T-helper 2 cell treated with Interferon-gamma antibody and Interleukin-4, amounts not matched to agents 5 μg/mL and 100 μg/mL, for 36 hours (primary cell): ENCODE measurements at places on chromosomes 13 and 19.

DNA sequence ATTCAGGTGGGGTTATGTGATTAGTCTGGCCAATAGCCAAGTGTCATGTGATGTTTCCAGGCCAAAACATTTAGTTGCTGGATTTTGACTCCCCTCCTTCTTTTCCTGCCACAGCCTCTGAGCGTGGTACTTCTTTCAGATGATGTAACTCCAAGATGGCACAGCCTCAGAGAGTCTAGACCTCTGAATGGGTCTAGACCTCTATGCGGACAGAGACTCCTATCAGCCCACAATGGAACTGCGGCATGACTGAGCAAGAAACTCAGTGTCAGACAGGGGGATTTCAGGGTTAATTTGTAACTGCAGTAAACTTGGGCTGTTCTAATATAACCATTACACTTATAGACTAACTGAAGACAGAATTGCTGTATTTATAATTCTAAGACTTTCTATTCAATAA, 42.6 kb upstream of the ZDHHC20 start:
- no peak for DNase-seq

DNA sequence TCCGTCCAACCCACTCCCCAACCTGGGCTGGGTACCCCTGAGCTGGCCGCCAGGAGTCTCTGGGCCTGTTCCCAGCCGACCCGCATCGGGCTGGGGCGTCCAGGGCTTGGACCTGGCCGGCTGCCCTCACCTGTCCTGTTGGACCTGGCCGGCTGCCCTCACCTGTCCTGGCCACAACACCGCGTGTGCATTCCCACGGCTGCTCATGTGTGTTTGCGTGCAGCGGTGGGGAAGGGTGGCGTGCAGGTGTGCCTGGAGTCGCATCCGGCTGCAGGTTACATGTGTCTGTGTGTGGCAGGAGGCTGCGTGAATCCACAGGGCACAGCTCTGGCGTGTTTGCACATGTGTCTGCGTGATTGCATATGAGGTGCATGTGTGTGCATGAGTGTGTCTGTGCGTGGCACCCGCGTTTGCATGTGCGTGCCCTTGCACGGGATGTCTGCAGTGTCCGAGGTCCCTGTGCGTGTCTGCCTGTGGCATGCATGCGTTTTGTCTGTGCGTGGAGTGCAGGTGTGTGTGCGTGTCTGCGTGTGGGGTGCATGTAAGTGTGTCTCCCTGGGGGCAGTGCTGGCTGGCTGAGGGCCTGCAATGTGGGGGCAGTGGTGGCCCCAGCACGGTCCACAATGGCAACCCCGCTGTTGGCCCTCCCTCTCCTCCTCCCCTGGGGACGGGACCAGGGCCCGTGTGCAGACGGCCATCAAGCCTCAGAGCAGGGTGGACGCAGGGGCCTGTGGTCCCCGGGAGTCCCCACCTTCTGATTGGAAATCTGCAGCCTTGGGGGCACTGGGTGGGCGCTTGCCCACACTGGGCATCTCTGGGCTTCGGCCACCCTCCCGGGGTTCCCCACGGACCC, 3.4 kb downstream of the EFNA2 start:
- no peak for DNase-seq

DNA sequence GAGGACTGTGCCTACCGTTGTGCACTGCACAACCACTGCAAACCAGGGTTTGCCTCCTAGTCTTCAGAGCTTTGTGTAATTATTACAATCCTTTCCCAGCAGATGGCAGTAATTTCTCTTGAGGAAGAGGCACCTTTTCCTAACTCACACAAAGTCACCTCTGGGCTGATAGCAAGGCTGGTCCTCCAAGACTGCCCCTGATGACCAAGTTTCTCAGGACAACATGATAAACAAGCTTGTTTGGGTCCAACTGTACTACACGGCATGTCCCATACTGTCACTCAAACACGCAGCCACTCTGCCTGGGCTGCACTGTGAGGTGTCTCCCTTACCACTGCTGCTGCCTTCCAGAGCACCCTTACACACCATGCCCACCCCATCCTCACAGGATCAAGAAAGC, 39.3 kb downstream of the RFXAP start:
- no peak for DNase-seq

GRCh38 chr13:97723655-97724054, 229.8 kb upstream of the IPO5 start:
- no peak for DNase-seq

DNA sequence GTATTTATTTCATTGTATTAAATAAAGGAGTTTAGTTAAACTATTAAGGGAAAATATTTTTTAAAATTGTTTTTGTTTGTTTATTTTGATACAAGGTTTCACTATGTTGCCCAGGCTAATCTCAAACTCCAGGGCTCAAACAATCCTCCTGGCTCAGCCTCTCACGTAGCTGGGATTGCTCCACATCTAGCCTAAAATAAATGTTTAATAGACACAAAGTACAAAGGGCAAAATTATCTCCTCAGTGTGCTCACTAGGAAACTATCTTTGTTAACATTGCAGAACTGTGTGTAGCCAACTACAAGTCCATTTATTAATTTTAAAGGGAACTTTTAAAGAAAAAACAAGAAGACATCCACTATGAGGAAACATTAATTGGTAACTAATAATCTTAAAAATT, 207.2 kb upstream of the PCDH17 start:
- no peak for DNase-seq

DNA sequence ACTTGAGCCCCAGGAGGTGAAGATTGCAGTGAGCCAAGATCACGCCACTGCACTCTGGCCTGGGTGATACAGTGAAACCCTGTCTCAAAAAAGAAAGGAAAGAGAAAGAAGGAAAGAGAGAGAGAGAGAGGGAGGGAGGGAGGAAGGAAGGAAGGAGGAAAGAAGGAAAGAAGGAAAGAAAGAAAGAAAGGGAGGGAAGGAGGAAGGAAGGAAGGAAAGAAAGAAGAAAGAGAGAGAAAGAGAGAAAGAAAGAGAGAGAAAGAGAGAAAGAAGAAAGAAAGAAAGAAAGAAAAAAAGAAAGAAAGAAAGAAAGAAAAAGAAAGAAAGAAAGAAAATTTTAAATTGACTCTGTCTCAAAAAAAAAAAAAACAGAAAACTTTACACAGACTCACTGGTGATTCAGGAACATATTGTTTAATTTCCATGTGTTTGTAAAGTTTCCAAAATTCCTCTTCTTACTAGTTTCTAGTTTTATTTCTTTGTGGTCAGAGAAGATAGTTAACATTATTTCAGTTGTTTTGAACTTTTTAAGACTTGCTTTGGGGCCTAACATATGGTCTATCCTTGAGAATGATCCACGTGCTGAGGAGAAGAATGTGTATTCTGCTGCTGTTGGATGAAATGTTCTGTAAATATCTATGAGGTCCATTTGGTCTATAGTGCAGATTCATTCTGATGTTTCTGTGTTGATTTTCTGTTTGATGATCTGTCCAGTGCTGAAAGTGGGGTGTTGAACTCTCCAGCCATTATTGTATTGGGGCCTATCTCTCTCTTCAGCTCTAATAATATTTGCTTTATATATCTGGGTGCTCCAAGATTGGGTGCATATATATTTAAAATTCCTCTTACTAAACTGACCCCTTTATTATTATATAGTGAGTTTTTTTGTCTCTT, 204.4 kb upstream of the SERP2 start:
- no peak for DNase-seq

DNA sequence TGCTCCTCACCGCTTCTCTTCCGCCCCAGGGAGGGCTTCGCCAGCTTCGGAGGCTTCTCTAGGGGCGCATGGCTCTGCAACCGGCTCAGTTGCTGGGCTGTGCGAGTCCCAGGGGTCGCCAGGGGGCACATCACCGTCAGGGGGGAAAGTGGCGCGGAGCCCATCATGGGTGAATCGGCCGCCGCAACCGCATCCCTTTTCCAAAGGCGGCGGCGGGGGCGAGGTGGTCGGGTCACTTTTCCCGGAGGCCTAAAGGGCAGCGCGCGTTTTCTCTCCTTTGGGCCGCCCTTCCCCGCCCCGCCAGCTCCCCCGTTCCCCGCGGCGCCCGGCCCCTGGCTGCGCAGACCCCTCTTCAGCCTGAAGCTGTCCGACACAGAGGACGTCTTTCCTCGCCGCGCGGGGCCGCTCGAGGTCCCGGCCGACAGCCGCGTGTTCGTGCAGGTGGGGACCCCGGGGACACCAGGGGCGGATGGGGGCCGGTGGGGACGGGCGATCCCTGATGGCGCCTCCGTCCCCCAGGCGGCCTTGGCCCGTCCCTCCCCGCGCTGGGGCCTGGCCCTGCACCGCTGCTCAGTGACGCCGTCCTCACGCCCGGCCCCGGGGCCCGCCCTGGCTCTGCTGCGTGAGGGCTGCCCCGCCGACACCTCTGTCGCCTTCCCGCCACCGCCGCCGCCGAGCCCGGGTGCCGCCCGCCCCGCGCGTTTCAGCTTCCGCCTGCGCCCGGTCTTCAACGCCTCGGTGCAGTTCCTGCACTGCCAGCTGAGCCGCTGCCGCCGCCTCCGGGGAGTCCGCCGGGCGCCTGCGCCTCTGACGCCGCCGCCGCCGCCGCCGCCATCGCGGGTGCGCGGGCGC, 1.7 kb downstream of the TGFBR3L start:
- DNase-seq = peak; percentile 73
